ENCODE measurements at places on chromosomes 3 and 15. TPM values are rescaled to one million over a fixed set of nuclear protein-coding genes. Genes with fewer than 3 reads are reported as not detected.

GRCh38 chr15:64180235-64180824 is 17.5 kb upstream of the PPIB start:
- no peak for DNase-seq

DNA sequence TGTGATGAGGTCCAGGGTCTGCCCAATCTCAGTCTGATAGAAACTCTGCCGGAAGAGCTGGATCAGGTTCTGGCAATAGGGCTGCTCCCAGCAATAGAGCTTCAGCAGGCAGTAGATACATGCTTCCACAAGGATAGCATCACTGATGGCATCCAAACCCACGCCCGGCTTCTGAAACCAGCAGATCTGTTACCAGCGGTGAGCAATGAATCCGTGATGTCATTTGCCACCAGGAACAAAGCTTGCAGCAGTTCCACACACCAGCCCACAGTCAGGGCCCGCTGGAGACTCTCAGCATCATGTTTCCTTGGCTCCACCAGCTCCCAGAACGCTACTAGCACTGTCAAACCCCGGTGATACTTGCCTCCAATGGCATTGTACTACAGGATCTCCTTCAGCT is 19.3 kb upstream of the TTBK2 start:
- no peak for DNase-seq

DNA sequence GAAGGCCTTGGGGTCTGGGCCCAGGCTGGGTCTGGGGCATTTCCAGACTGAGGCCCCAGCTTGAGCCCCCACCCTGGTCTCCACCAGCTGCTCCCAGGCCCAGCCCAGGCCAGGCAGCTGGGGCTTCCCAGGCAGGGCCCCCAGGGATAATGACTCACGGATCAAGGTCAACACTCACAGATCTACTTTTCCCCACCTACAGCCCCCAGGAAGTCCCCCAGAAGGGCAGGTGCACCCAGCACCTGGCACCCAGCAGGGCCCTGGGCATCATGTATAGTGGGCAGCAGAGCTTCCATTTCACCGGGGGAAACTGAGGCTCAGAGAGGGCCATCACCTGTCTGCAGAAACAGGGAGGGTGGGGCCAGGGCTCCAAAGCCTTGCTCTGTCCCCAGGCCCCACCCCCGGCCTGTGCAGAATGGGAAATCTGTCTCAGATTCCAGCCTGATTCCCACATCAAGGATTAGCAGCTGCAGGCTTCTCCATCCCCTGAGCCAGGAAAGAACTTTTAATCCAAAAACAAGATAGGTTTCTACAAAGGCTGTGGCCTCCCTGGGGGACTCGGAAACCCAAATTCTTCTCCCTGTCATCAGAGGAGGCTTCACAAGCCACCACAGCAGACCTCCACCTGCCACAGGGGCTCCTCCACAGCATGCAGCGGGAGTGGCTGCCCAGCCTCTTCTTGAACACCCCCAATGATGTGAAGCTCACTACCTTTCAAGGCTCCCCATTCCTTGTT is 49.8 kb downstream of the IQSEC1 start:
- no peak for DNase-seq

- no peak for DNase-seq
These were observed 502.2 kb upstream of the LMCD1 start for GRCh38 chr3:7999384-7999783.

- DNase-seq = no peak
These were observed 8.7 kb downstream of the GPR160 start for GRCh38 chr3:170046269-170047132.

Gene WDR72
- not detected for total RNA-seq

- no peak for DNase-seq
These were observed 13.2 kb downstream of the POPDC2 start for GRCh38 chr3:119647171-119647570.

DNA sequence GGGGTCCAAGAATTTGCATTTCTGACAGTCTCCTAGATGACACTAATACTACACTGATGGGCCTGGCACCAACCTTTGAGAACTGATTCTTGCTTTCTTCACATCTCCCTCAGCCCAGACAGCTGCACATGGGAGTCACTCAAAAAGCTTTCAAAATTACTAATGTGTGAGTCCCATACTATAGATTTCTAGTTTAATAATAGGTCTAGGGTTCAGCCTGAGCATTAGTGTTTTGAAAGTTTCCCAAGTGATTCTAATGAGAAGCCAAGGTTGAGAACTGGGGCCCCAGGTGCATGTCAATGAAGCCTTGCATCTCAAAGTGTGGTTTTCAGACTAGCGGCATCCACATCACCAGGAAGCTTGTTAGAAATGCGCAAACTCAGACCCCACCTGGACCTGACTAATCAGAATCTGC is 159.9 kb upstream of the CMC1 start:
- no peak for DNase-seq

Gene DNAJA4
- 57.1 TPM for total RNA-seq

Gene C3orf70
- not detected for total RNA-seq

- DNase-seq = no peak
These were observed 75.6 kb upstream of the SLC2A2 start for GRCh38 chr3:171101982-171102641.

DNA sequence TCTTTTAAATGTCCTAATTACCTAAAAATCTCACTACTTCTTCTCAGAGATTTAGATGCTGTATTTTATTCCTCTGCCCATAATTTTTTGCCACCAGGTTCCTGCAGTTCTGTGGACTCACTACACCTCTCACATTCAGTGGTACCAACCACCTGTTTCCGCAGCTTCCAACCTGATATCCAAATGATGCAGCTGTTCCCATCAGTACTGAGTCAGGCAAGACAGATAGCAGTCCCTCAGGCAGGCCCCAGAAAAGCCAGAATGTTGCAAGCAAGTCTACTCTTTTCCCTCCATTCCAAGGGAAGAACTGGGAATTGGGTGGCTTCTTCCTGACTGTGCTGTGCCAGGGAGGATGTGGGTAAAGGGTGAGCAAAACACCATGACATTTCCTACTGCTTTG is 39.0 kb downstream of the MNS1 start:
- DNase-seq = no peak

- no peak for DNase-seq
These were observed 915 bp upstream of the KCTD6 start for GRCh38 chr3:58490860-58491501.

Gene ONECUT1
- total RNA-seq = not detected

Gene GOLGA8G
- not detected for total RNA-seq

Gene ACTR8
- 33.8 TPM for total RNA-seq

- DNase-seq = no peak
These were observed 36.4 kb upstream of the PRR23E start for GRCh38 chr3:127156338-127157050.

DNA sequence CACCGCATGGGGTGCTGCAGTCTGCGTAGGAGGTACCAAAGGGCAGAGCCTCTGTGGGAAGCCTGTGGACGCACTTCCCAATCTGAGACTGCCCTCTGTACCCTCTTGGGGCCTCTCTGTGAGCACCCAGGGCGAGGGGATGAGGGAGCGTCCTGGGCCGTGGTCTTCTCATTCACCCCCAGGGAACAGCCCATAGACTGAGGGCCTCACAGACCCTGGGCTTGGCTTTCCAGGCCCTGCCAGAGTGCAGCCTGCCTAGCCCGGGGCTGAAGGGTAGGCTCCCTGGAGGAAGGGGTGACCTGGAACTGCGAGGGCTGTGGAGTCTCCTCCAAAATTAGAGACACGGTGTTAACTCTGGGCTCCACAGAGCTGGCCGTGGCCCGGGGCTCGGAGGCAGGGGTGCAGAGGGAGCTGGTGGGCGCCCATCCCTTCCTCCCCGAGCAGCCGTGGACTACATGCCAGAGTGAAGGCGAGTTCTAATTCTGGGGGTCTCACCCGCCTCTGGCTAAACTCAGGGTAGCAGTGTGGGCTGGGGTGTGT is 468 bp upstream of the SPTBN5 start:
- DNase-seq = no peak

DNA sequence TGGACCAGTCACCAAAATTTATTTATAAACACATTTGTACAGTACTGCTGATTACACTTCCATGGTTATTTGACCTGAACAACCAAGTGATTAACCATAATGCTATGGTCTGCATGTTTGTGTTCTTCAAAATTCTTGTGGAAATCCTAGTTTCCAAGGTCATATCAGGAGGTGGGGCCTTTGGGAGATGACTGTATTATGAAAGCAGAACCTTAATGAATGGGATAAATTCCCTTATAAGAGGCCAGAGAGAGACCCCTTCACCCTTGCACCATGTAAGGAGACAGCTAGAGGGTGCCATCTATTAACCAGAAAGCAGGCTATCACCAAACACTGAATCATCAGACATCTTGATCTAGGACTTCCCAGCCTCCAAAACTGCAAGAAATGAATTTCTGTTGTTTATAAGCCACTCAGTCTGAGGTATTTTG is 1.9 kb downstream of the SCAPER start:
- DNase-seq = peak; percentile 10

DNA sequence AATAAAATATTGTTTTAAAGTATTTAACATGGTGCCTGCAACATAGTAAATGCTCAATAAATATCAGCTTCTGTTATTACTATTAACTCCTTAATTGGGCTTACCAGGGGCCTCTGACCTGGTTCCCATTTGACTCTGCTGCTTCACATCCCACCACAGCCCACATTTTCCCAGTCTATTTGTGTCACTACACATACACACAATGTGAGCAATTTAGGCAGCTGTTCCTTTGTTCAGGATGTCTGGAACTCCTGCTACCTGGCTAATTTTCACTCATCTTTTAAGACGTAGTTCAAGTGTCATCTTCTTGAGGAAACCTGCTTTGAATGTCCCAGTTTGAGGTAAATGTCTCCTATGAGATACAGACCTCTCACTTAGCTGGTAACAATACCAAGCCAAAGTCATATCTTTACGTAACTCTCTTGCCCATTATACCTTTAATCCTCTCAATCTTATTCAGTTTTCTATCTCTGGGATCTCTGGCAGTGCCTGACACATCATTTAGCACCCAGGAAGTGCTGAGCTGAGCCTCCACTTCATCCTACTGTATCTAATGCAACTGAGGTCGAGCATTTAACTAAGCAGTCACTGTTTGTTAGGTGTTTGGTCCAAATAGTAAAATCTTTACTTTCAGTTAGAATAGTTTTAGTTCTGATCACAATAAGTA is 4.4 kb downstream of the TGFBR2 start:
- DNase-seq = no peak

GRCh38 chr15:81170511-81170910 is 26.2 kb upstream of the IL16 start:
- DNase-seq = no peak

Gene RAD54L2
- 17.9 TPM for total RNA-seq

Gene VGLL3
- 0.14 TPM for total RNA-seq

- DNase-seq = no peak
These were observed 61.3 kb upstream of the NLGN1 start for GRCh38 chr3:173336261-173336660.

- no peak for DNase-seq
These were observed 2.8 kb downstream of the ADAMTS17 start for GRCh38 chr15:100338971-100339444.

GRCh38 chr15:85780225-85780985 is 14.3 kb downstream of the KLHL25 start:
- no peak for DNase-seq

DNA sequence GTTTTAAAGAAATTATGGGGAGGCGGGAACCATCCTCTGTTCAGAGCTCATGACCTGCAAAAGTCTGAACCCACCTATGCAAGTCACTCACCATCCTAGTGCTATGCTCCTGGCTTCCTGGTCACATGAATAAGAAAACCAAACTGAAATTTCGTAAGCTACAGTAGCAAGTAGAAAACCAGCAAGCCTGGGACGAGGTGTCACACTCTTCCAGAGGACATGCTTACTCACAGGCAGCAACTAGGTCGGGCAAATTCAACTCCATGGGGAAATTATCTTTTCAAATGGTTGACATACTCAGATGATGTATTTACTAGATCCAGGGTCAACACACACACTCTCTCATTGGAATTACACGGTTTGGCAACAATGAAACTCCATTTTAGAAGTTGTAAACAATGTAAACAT is 31.3 kb downstream of the LDHAL6B start:
- DNase-seq = no peak
